ENCODE measurements at places on chromosomes 2 and 18.

DNA sequence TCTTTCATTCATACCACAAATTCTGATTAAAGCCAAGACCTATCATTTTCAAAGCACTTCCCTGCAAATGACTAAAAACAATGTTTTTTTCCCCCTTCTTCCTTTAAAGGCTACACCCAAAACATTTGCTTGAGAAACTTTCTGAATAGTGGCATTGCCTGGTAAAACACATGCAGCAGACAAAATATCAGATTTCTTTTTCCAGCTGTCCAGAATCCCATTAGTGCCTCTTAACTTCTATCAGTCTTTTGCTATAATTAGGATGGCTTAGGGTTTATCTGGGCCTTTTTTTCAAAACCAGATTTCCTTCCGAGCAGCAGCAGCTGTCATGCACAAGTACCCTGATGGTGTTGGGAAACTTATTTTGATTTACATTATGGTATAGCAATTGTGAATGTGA lies 50.6 kb downstream of the ALPK2 start:
- DNase-seq = no peak

- no peak for DNase-seq
These were observed 47.3 kb upstream of the NDUFV2 start for GRCh38 chr18:9055185-9055584.

DNA sequence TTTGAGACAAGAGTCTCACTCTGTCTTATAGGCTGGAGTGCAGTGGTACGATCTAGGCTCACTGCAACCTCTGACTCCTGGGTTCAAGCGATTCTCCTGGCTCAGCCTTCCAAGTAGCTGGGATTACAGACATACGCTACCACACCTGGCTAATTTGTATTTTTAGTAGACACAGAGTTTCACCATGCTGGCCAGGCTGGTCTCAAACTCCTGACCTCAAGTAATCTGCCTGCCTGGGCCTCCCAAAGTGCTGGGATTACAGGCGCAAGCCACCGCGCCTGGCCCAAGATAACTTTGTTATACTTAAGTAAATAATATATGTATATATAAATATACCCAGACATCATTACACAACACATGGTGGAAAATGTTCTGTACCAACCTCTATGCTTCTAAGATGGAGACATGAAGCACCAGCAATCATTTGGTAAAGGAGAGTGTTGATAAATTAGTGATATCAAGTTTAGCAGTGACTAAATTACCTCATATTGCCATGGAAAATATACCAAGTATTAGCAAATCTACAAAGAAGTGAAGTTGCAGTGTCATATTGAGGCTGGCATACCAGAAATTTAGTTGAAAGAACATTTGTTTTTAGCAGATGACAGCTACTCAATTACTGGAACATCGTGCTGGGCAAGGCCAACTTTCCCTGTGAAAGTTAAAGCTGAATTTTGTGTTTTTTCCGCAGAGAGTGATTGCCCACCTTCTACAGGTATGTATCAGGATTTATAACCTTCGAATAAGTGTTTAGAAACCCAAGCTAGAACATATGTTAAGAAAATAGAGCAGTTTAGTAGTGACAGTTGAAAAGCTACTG lies 177.7 kb downstream of the MYCN start:
- DNase-seq = no peak

- no peak for DNase-seq
These were observed 179.0 kb downstream of the ASXL3 start for GRCh38 chr18:33757037-33757436.

DNA sequence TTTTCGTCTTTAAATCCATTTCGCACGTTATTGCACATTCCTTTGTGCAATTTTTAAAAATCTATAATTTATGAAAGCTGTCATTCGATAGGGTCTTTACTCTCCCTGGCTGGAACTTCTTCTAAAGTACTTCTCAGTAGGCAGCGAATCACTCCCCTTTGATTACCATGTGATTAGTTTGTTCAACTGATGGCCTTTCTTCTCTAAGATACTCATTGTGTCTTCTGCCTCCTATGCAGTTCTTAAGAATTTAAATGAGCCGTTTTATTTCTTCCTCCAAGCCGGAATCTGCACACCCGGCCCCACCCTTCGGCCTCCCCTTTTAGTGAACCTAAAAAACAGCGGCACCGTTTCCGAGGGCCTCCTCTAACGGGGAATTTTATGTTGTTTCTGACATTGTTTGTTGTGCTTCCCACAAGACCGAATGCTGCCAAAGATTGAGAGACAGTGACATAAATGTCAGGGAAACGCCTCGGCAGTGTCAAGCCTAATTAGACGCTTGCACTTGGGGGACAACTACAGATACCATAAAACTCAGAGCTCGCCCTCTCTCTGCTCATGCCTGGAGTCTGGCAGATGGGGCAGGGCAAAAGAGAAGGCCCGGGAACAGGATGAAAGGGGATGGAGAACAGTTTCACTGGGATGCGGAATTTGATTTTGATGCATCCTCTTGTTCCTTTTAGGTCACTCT lies 255.3 kb downstream of the BCL11A start:
- no peak for DNase-seq

- no peak for DNase-seq
These were observed 206.0 kb downstream of the ATAD2B start for GRCh38 chr2:23720705-23721453.

GRCh38 chr2:97868986-97869721 lies 126.6 kb downstream of the TMEM131 start:
- DNase-seq = no peak

DNA sequence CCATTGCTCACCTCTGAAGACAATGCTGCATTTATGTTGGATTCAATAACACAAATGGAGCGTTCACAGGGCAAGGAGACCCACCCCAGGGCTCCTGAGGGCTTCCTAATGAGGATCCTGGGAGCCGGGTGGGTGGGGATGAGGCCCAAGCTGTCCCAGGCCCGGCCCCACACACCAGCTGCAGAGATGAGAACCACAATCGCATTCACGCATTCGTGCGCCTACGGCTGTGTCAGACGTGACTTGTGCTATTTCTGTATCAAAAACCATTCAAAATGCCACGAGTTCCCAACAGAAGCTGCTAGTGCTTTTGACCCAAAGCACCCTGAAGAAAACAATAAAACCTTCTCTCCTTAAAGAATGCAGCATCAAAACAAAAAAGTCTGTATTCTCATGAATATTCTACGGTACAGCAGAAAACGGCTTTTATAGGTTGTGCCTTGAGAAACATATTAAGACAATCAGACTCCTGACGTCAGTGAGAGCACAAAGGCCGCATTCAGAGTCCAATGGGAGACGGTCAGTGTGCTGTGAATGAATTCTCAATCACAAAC lies 205.4 kb downstream of the HDAC4 start:
- no peak for DNase-seq

DNA sequence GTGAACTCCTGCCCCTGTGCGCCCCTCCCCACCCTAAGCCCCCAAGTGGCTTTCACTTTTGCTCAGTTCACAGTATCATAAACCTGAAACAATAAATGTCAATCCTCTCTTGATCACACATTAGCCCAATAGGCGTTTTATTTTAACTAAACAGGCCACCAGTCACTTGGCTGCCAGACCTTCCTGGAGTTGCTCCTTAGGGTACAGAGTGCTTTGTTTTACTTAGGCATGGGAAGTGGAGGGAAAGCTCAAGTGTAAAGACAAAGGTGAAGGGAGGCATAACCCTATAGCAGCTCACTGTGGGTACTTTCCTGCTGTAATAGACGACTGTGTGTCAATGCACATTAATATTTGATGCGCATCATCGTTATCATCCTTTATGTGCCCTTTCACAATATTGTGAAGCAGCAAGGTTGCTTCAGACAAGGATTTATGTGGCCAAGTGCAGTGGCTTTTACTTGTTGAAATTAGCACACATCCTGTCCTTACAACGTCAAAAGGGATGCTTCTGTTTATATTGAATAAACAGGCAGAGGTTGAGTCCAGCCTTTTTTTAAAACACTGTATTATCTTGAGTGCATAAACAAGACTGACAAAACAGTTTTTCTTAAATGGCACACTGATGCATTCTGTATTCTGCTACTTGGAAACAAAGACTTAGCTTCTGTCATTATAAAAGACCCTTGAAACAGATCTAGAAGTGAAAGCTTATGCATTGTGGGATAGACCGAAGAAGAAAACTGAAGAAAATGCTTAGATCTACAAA lies 168.5 kb downstream of the TMEFF2 start:
- no peak for DNase-seq

DNA sequence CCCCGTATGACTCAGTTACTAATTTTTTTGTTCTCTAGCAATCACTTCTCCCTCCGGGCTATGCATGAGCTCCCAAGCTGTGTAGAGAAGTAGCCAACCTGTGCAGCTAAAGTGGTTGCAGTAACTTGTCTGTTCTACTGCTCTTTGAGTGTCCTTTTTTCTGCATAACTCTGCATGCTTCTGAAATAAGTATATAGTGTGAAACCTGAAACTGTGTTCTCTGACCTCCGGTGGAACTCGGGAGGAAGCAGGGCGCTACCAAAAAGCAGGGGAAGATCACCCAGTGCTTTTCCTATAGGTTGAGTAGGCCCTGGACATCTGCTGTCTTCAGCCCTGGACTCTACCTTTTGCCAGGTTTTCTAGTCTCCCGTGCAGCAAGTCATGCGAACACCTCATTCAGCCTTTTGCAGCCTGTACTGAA lies 47.8 kb downstream of the PHLPP1 start:
- DNase-seq = no peak

GRCh38 chr2:134189009-134189720 lies 64.7 kb upstream of the MGAT5 start:
- no peak for DNase-seq

DNA sequence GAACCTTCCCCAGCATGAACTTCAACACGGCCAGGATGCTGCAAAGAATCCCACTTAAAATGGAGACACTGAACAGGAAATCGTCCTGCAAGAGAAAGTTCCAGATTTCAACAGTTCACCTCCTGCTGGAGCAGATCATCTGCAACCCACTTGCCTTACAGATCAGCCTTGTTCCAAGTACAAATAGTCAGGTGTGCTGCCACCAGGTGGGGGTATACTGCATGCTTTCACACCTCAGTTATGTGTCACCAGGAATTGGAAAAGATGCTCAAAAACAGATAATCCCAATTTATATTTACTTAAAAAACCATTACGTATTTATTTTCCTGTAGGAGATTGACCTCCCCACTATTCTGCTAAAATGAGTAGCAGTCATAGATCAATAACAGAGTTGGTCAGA lies 212.3 kb downstream of the MGAT5 start:
- no peak for DNase-seq

GRCh38 chr2:95313296-95314131 lies 16.4 kb downstream of the KCNIP3 start:
- DNase-seq = no peak

DNA sequence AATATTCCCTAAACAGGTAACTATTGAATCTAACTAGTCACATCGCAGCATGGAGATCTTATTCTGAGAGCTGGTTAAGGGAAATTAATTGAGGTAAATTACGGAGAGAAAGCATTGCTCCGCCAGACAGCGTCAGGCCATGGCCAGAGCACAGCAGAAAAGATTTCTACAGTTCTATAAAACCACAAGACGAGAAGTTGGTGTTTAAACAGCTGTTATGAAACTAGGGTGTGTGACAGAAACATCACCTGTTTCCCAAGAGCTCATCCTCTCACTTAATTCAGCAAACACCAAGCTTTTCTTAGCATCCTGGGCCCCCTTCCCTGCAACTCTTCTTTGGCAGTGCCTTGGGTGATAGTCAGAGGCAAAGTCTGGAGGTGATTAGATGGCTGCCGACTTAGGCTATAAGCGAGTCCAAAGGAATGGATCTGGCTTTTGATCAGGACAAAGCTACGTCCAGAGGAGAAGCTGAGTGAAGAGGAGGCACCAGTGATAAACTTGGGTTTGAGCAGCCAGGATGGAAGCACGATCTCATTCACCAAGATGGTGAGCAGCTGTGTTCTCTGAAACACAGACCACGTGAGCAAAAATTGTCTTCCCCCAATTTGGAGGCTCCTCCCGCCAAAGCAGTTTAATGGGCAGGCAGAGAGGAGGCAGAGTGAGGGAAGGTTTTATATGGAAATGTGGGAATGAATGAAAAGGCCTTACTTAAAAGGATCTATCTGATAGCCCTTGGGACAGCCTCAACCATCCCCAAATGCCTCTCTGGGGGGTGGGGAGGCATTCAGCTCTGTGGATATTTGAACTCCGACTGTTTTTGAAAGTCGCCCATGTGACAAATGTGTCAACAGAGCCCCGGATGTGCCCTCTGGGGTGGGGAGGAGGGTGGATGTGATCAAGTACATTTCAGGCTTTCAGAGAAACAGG lies 57.8 kb downstream of the PKDCC start:
- no peak for DNase-seq

- DNase-seq = no peak
These were observed 88.9 kb upstream of the THOC1 start for GRCh38 chr18:356778-357177.

DNA sequence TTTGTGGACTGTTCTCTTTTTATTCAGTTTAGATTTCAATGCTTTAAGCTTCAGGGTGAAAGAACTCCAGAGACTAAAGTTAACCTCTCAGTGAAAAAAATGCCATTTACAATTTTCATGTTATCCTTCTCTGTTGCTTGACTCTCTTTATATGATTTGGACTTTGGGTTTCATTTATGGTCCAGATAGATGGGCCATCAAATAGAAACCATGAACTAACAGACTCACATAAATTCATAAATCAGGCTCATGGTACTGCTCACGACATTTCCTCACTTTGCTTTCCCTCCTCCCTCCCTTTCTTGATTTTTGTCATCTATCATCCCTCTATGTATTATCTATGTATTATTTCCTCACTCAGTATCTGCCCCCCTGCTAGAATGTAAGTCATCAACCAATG lies 10.0 kb downstream of the FAM110C start:
- DNase-seq = no peak

GRCh38 chr2:20224716-20225293 lies at the start of gene SDC1:
SDC1 (minus strand) TSS chr2:20225130; CDS start chr2:20224867, 263 bp downstream.
- DNase-seq = no peak

DNA sequence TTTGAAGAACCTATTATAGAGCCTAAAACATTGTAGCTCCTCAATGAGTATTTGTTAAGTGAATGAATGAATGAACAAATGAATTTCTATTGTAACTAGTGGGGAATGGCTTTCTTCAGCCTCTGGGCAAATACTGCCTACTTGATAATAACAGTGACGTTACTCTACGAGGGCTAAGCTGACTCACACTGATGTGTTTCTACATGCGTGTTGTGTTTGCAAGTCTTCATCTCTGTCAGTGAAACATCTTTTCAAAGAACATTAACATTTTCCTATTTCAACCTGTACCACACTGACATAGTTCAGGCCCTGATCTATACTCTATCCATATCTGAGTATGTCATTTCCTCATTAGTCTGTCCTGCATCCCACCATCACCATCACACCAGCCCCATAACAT lies 319.9 kb upstream of the ACVR2A start:
- DNase-seq = no peak

DNA sequence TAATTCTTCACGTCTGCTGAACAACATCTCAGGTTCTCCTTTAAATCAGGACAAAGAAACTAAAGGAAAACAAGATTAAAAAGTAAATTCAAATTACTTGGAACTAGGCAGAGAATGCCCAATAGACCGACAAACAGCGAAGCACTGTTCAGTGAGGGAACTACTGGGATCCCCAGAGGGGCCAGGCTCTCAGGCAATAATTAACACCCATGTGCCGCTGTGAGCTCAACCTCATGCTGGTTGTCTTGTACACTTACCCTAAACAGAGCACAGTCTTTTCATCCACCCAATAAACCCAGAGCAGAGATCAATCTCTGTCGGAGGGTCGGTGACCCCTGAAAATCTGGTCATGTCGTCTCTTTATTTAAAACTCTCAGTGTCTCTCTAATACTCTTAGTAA lies 229.9 kb upstream of the CRIM1 start:
- DNase-seq = no peak

Data from cortex of kidney (tissue), 1 donor.